ENCODE measurements at places on chromosomes 2 and 18.

- DNase-seq, result no peak
Measured at GRCh38 chr2:102154946-102155702, 12.6 kb downstream of the IL1R1 start.

GRCh38 chr2:3665886-3666612, 8.0 kb downstream of the ALLC start:
- no peak for DNase-seq

DNA sequence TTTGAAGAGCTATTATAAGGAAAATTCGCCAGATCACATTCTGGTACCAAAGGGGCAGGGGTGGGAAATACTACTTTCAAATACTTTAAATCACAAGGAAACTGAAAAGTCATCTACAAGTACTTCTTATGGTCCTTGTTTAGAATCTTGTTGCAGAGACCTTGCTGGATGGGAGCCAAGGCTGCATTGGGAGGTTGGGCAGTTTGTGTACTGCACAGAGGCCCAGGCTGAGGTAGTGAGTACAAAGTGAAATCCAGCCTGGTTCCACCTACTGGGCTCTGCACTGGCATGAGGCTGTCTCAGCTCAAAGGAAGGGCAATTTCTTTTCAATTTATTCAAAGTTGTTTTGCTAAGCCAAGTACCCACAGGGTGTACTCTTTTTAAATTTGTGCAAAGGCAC, 140.3 kb upstream of the DLX2 start:
- no peak for DNase-seq

DNA sequence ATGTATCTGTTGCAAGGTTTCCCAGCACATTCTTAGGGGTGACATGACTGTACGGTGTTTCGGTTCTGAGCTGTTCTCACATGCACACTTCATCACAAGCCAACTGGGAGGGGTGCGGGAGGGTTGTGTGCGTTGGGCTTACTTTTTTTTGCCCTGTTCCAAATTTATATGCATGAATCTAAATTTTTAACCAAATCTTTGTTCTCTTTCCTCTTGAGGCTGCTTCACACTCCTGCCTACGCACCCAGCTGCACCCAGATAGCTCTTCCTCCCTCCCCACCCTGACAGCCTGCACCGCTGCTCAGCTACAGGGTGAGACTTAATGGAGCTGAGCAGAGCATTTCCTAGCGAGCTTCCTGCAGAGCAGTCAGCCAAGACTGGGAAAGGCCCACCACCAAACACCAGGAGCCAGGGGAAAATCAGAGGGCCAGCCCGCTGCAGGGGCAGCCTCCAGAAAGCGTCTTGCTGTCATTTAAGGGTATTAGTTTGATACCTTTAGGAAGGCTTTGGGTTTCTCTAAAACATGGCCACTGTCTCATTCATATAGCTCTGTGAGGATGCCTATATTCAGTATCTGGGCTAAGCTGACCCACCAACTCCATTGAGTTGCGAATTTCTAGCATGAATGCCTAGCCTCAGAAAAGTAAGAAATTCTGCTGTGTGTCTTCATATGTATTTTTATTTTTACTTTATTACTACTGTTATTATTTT, 84.5 kb downstream of the POU3F3 start:
- DNase-seq, result no peak

DNA sequence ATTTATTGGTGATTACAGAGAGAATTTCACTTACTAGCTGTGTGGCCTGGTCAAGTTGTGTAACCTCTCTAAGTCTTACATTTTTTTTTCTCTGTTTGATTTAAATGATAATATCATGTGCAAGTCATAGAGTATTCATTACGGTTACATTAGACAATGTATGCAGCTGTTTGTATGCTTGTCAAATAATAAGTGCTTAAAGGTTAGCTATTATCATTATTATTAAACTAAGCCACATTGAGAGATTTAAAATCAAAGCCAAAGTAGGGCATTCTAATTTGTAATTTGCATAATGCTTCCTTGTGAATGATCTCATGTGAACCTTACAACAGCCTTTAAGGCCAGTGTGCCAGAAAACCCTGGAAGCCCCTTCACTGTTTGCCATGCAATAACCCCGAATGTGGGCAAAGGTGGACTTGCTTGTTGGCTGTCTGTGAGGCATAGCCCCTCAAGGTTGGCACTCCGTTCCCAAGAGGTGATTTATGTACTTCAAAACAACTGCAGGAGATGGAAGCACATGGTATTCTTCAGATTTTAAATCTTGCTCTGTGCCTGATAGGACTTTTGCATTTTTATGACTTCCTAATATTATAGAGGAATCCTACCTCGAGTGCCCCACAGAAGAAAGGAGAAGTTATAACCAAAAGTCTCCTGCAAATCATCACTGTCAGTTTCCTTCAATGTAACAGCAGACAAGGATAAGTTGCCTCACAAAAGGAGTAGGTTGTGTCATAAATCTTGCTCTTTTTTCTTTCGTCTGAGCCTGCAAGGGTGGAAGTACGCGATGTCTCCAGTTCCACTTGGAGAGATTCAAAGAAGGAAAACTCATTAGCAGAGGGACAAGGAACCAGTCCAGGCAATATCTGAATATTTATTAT, 272.0 kb downstream of the TGIF1 start:
- no peak for DNase-seq

DNA sequence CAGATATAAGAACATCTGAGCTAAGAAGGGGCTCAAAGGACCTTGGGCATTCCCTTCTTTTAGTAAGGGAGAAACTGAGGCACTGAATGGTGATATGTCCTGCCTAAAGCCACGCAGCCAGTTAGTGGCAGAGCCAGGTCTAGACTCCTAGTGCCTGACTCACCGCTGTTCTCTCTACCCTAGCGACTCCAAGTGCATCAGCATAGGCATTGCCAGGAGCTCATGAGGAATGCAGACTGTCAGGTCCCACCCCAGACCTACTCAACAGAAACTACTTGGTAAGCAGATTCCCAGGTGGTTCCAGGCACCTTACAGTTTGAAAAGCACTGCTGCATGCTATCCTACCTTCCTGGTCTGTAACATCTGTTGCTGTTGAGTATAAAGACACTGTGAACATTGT, 158.9 kb downstream of the MSH2 start:
- DNase-seq, result no peak

DNA sequence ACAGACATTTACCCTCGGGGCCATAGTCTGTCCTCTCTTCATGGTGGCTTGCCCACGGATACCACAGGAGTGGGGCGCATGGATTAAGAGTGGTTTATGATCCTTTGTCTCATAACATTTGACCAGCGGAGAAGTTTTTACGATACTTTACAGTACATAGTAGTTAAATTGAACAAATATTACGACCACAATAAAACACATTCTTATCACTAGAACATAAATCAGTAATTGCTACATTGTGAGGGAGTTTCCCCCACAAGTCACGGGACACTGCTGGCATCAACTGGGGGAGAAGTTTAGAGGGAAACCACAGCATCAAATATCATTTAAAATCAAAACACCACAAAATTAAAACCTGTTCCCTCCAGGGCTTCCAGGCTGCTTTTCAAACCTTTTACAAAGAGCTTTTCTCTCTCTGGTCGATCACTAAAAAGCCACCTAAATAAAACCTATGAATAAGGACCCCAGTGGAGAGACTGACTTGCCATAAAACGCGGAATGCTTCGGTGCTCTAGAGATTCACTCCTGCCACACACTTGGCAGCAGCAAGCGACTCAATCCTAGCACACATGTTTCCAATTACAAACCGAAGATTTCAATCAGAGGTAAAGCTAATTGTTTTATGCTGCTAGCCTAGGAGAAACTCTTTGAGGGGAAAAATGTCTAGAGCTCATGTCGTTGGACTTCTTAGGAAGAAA, 173.7 kb upstream of the HNRNPA3 start:
- no peak for DNase-seq

DNA sequence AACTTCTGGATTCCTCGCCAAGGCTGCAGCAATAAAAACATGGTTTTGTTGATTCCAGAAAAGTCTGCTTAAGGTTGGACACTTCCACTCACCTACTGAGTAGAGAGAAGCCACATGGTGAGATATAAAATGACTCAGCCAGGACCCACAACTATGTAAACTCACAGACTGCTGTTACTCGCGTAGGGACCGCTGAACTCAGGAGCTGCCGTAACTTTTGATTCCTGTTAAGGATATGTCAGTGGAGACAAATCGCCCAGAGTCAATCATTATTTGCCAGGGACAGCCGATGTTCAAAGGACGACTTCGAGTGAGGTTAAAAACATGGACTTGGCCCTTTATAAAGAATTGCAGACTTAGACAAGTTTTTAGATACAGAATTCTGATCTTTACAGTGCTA, 25.6 kb downstream of the CYB5A start:
- DNase-seq, result no peak

DNA sequence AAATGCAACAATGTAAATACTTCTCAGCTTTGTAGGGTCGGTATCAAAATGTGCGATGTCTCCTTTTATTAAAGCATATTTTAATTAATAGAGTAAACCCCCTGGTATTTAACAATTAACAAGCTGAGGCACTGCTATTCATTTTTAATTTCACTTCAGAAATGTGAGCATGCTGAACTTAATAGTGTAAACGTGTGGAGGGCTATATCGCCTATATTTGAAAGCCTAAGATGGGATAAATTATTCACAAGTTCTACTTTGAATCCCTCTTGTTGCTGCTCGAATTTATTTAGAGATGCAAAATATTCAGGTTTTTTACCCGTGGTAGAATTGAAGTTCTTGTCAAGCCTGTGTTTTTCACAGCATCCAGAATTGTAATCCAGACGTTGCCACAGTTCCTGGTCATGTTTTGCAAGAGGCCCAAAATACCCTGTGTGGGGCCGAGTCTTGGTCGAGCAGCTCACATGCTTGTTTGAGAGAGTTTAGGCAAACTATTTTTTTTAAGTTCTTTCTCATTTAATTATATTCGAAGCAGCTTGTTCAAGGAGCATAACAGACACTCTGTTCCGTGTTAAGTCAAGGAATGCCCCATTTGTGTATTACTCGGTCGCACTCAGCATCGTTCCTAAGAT, 2.5 kb downstream of the SALL3 start:
- DNase-seq, result no peak

DNA sequence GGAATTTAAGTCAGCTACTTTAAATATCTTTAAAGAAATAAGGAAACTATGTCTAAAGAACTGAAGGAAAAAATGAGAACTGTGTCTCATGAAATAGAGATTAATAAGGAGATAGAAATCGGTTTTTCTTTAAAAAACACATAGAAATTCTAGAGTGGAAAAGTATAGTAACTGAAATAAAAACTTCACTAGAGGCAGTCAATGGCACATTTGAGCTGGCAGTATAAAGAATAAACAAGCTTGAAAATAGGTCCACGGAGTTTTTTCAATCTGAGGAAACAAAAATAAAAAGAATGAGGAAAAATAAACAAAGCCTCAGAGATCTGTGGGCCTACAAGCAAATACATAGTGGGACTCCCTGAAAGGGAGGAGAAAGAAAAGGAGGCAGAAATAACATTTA, 127.5 kb downstream of the TWIST2 start:
- no peak for DNase-seq

DNA sequence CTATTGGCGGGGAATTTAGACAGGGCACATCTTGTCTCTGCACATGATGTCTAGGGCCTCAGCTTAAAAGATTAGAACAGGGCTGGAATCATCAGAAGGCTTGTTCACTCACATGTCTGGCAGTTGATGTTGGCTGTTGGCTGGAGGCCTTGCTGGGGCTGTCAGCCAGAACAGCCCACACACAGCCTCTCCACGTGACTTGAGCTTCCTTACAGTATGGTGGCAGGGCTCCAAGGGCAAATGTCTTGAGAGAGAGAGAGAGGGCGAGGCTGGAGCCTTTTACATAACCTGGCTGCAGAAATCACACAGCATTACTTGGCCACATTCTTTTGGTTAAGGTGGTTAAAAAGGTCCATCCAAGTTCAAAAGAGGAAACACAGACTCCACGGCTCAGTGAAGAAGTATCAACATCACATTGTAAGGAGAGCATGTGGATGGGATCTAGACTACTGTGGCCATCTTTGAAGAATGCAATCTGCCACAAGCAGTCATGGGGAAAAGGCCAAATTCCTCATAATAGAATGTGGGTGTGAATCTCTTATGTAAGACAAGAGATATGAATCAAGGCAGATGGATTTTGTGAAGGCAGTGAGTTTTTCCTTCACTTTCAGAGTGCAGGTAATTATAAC, 30.4 kb downstream of the SRSF7 start:
- no peak for DNase-seq

- DNase-seq, result no peak
Measured at GRCh38 chr2:158102446-158102845, 770 bp downstream of the UPP2 start.

GRCh38 chr18:60277855-60278480, 94.6 kb downstream of the MC4R start:
- no peak for DNase-seq

GRCh38 chr18:66819235-66819634, 215.3 kb upstream of the CDH19 start:
- DNase-seq, result no peak

- DNase-seq, result no peak
Measured at GRCh38 chr2:5911718-5912117, 219.5 kb downstream of the SOX11 start.

GRCh38 chr2:229653531-229653930, 60.8 kb downstream of the DNER start:
- no peak for DNase-seq

GRCh38 chr2:111701266-111701665, 182.7 kb downstream of the ANAPC1 start:
- DNase-seq, result no peak

- no peak for DNase-seq
Measured at GRCh38 chr18:36419900-36420531, 122.5 kb downstream of the FHOD3 start.

GRCh38 chr2:233926806-233927205, 9.6 kb downstream of the TRPM8 start:
- no peak for DNase-seq

GRCh38 chr2:227373389-227373788, 5.7 kb downstream of the TM4SF20 start:
- DNase-seq, result no peak

DNA sequence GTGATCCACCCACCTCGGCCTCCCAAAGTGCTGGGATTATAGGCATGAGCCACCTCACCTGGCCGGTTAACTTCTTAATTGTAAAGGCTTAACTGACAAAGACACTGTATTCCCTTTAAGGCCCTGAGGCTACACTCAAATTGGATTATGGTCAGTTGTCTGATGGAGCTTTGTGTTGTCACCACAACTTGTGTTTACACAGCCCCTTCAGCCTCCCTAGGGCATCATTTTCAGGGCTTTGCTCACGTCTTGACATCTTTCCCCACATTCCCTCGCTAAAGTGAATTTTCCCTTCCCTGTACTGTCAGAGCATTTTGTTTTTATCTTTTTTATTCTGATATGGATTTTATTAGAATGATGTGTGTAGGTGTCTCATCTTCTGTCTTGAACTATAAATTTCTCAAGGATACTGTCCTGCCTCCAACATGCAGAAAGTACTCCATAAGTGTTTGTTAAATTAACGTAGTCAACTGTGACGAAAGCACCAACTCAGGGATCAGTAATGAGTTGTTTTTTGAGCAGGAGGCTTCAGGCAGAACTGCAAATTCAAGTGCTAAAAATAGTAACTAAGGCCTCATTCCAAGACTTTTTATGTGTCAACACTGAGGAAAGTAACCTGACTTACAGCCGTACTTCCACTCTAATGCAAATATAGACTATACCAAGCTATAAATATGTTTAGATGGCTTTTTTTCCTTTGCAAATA, 77.1 kb upstream of the NARS1 start:
- no peak for DNase-seq
